ENCODE measurements at places on chromosomes 5 and 9.

DNA sequence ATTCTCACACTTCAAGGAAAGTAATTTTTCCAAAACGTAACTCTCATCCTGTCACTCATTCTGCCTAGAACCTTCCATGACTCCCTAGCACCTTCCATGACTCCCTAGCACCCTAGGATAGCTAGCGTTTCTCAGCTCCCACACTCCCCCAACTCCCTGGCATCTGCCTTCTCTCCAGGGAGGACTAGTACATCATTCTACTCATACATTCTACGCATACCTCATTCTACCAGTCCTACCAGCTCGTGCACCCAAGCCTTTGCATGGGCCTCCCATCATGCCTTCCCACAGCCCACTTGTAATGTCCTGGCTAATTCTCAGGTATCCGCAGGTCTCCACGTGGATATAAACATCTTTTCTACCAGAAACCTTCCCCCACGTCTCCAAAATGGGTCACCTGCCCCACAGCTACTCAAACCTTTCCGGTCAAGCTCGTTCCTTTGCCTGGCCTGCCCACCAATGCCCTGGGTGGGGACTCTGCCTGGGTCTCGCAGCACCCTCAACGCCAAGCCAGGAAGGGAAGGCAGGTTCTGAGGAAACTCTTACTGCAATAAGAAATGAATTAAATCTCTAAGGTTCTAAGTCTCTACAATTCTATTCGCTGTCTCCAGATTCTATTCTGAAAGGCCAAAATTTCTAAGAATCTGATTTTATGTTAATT is 930 bp downstream of the ANKS6 start:
- H3K36me3 ChIP-seq: peaks cover under 1% of the 10 kb centered on the region
- no peak for DNase-seq
- H3K27ac ChIP-seq: no peak overlapping the region

DNA sequence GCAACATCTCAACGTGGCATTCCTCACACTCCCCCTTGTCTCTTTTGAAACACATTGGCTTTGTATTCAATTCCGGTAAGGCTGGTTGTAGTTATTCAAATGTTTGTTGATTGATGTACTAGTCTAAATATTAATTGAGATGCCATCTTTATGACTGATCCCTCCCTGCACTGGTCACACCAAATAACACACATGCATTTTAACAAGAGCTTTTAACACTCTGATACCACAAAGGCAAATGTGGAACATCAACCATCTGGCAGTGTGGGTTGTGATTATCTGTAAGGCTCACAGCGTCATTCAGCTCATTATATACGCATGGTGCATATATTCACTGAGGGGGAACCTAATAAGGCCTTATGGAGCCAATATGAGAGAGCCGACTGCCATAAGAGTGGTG is 305.0 kb downstream of the TENT4A start:
- H3K4me3 ChIP-seq: no peak overlapping the region
- no peak for DNase-seq
- H3K36me3 ChIP-seq: no peaks in the 10 kb centered on the region
- no peaks in the 10 kb centered on the region for H3K27me3 ChIP-seq
- no peak overlapping the region for H3K27ac ChIP-seq

DNA sequence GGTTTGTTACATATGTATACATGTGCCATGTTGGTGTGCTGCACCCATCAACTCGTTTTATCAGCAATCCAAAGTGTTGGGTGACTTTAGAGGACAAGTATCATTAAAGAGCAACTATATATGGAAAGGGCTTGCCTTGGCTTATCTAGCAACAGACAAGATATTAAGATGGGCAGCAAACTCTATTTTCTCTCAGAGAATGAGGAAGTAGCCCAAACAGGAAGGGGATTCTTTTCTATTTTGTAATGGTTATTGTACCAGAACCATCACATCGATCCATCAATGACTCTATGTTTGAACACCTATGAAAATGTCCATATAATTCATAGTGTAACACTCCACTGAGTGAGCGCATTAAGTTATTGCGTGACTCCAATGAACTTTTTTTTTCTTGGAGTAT is 260.1 kb upstream of the SLC24A2 start:
- no peak overlapping the region for H3K4me3 ChIP-seq

GRCh38 chr5:66912787-66913186 is 283.8 kb downstream of the CD180 start:
- H3K36me3 ChIP-seq: no peaks in the 10 kb centered on the region
- H3K4me3 ChIP-seq: no peak overlapping the region
- no peak for DNase-seq
- H3K4me1 ChIP-seq: no peaks in the 10 kb centered on the region

All from iPS DF 6.9 (cell line).